ENCODE measurements at places on chromosomes 3 and 15.

DNA sequence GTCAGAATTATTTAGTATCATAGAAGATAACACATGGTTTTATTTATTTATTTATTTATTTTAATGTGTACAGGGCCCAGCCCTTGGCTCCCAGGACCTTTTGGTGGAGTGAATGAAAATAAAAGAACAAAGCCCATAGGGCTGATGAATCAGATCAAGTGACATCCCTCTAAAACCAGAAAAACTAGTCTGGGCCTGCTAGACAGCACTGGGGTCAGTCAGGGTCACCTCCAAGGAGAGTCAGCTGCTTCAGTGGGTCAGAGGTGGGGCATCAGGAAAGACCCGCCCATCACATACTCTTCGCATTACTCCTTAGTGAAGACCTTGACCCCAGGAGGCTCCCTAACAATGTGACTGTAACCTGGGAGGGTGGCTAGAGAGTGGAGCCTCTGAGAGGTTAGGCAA, 12.8 kb downstream of the PPCDC start:
- H3K27me3 ChIP-seq: no peaks in the 10 kb centered on the region
- H3K27ac ChIP-seq: no peak overlapping the region
- no peak overlapping the region for H3K4me3 ChIP-seq
- no peak for DNase-seq
- no peaks in the 10 kb centered on the region for H3K4me1 ChIP-seq

DNA sequence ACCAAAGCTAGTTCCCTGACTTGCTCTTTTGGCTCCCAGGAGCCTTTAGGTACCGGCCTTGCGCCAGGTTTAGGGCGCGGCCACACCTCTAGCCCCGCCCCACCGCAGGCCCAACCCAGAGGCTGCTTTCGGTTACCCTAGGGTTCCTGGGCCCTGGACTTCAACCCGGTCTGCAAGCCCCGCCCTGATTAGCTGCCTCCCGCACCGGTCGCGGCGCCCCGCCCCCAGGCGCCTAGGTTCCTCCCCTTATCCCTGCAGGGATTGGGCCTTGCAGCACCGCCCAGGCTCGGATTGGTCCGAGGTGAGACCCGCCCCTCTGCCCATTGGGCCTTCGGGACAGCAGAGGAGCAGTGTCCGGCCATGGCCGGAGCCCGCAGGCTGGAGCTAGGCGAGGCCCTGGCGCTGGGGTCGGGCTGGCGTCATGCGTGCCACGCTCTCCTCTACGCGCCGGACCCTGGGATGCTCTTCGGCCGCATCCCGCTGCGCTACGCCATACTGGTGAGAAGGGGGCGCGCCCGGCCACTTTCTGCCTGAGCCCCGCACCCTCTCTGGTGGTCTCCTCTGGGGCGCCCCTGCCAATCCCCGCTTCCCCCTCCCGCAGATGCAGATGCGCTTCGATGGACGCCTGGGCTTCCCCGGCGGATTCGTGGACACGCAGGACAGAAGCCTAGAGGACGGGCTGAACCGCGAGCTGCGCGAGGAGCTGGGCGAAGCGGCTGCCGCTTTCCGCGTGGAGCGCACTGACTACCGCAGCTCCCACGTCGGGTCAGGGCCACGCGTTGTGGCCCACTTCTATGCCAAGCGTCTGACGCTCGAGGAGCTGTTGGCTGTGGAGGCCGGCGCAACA, at the start of gene NUDT16:
TSS of gene NUDT16 (plus strand) at position 330 of the 847 bp plus-strand sequence. CDS start at position 361, 31 bp downstream.
- DNase-seq: peak; percentile 96
- no peaks in the 10 kb centered on the region for H3K27me3 ChIP-seq
- no peaks in the 10 kb centered on the region for H3K36me3 ChIP-seq
- H3K4me1 ChIP-seq: peaks cover 7% of the 10 kb centered on the region
- H3K27ac ChIP-seq: no peak within 1 kb of the TSS
- peak within 1 kb of the TSS; percentile 83 for H3K4me3 ChIP-seq

GRCh38 chr15:100690032-100690794, 87.8 kb downstream of the ASB7 start:
- no peaks in the 10 kb centered on the region for H3K4me1 ChIP-seq
- H3K36me3 ChIP-seq: no peaks in the 10 kb centered on the region
- DNase-seq: no peak
- H3K27me3 ChIP-seq: 0 out of 2 replicates have a peak, but pooled peaks cover 3% of the 10 kb centered on the region

DNA sequence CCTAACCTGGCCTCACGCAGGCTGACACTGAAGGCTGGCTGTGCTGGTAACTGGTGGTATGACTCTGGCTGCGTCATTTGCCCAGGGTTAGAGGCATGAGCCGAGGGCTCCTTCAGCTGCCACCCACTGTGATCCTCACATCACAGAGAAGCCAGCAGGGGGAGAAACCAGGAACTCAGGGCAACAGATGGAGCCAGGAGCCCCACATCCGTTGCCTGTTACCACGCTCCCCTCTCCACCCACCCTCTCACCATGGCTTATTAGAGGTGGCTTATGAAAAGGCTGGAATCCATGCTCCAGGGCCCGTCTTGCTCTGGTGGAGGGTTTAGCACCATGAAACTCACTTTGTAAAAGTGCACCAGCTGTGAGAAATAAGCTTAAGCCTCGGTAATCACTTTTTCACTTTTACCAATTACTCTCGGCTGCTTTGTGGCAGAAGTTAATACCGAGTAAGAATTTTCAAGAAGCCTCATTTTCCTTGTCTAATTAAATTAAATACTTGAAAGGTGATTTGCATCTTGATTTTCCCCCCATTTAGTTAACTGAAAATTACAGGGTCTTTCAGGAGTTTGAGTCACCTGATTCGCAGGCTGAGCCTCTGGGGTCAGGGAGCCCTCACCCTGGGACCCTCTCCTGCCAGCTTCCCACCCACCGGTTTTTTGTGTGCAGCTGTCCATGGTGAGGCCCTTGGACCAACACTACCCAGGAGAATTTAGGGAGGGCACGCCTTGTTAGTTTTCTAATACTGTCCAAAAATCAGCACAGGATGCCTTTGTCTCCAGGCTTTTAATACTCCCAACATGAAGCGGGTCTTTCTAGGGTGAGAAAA, 60.9 kb downstream of the ASB7 start:
- H3K27ac ChIP-seq: no peak overlapping the region
- no peak for DNase-seq
- H3K27me3 ChIP-seq: no peaks in the 10 kb centered on the region
- H3K4me3 ChIP-seq: no peak overlapping the region
- no peaks in the 10 kb centered on the region for H3K4me1 ChIP-seq

DNA sequence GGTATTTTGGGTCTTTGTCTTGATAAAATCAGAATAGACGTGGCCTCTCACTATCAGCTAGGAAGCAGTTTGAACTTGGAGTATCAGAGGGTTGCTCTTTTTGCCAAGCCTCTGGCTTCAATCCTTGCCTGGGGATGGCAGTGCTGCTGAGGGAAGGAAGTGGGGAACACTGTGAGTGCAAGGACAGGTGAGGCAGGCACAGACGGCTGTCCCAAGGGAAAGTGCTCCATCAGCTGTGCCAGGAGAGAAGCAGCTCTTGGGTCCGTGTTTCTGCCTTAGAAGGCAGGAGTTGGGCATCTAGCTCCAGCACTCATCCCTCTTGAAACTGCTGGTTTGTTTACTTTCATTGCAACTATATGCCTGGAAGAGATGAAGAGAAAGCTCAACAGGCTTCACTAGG, 33.2 kb downstream of the PML start:
- H3K27me3 ChIP-seq: no peaks in the 10 kb centered on the region
- peaks cover 5% of the 10 kb centered on the region for H3K36me3 ChIP-seq
- H3K27ac ChIP-seq: no peak overlapping the region
- no peaks in the 10 kb centered on the region for H3K4me1 ChIP-seq
- no peak for DNase-seq
- H3K4me3 ChIP-seq: no peak overlapping the region

DNA sequence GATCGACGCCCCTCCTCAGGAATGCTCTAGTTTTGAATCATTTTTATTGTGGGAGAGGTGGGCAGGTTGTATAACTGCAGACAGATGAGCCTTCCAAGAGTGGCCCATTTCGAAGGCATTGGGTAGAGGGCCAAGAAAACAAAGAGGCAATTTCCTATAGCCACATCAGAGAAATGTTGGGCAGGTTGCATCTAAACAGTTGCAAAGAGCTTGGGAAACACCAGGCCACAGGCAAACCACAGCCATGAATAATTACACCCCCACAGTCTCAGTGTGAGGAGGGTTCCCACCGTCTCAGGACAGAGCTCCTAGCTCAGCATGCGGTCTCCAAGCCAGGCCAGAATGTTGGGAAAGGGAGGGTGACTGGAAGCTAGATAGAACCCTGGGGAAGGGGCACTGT, 257.3 kb downstream of the ABHD5 start:
- DNase-seq: no peak
- peaks cover 57% of the 10 kb centered on the region for H3K4me1 ChIP-seq
- no peak overlapping the region for H3K4me3 ChIP-seq
- no peaks in the 10 kb centered on the region for H3K36me3 ChIP-seq
- no peaks in the 10 kb centered on the region for H3K27me3 ChIP-seq
- no peak overlapping the region for H3K27ac ChIP-seq

- H3K27ac ChIP-seq: no peak overlapping the region
- DNase-seq: no peak
- H3K36me3 ChIP-seq: 0 out of 2 replicates have a peak, but pooled peaks cover 2% of the 10 kb centered on the region
- H3K4me1 ChIP-seq: no peaks in the 10 kb centered on the region
Measured at GRCh38 chr15:96736384-96736783, 405.9 kb downstream of the NR2F2 start.

GRCh38 chr15:101490922-101491733, 1.6 kb upstream of the PCSK6 start:
- DNase-seq: no peak
- no peaks in the 10 kb centered on the region for H3K4me1 ChIP-seq
- H3K27me3 ChIP-seq: no peaks in the 10 kb centered on the region
- H3K27ac ChIP-seq: no peak overlapping the region
- no peaks in the 10 kb centered on the region for H3K36me3 ChIP-seq

GRCh38 chr3:108552267-108553159, 36.7 kb downstream of the CIP2A start:
- no peak overlapping the region for H3K4me3 ChIP-seq
- no peaks in the 10 kb centered on the region for H3K27me3 ChIP-seq
- peaks cover 60% of the 10 kb centered on the region for H3K36me3 ChIP-seq
- H3K4me1 ChIP-seq: no peaks in the 10 kb centered on the region

DNA sequence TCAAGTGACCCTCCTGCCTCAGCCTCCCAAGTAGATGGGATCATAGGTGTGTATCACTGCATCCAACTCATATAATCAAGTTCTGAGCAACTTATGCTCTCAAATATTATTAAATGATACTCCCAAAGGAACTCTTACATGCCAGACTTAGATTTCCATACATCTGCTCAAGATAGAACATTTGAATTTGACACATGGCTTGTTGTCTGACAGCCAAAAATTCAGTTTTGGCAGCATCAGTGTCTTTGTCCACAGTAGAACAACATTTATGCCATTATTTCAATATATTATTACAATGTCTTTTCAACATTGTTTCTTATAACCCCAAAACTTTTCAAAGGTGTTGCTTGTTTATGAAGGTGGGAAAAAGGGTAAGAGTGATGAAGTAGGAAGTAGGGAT, 116.2 kb downstream of the SUCNR1 start:
- no peak overlapping the region for H3K27ac ChIP-seq
- H3K4me1 ChIP-seq: no peaks in the 10 kb centered on the region
- no peak for DNase-seq
- H3K4me3 ChIP-seq: no peak overlapping the region
- no peaks in the 10 kb centered on the region for H3K27me3 ChIP-seq

DNA sequence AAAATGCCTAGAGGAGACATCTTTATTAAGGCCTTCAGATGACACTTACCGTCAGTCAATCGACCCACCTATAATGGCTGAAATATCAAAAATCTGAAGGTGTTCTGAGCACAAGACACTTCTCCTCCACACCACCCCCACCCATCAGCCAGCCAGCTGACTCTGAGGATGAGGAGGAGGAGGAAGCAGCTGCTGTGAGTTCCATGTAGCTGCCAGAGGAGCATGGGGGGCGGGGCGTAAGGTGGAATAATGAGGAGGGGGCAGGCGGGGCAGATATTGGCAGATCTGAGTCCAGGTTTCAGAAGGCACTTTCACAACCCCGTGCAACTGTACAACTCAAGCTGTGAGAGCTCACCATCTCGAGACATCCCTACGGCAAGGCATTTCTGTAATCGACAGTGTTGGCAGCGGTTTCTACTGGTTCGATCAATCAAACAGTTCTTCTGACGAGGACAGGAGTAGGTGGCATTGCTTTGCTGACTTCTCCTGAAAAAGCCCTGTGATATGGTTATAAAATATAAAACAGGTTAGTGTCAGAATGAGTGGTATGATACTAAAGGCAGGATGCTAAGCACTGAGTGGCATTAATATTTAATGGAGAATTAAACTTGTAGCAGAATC, 35.4 kb upstream of the ICE2 start:
- H3K27me3 ChIP-seq: no peaks in the 10 kb centered on the region
- no peaks in the 10 kb centered on the region for H3K4me1 ChIP-seq
- DNase-seq: no peak

DNA sequence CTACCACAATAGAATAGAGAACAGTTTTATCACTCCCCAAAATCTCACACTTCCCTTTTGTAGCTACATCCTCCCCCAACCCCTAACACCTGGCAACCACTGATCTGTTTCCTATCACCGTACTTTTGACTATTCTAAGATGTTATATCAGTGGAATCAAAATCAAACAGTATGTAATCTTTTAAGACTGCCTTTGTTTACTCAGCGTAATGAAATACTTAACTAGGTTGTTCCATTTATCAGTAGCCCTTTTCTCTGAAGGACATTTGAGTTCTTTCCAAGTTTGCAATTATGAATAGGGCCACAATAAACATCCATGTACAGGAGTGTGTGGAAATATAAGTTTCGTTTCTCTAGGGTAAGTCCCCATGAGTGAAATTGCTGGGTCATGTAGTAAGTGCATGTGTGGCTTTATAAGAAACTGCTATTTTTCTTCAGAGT, 372.3 kb downstream of the SV2B start:
- no peaks in the 10 kb centered on the region for H3K27me3 ChIP-seq
- no peak overlapping the region for H3K4me3 ChIP-seq
- no peak overlapping the region for H3K27ac ChIP-seq
- DNase-seq: no peak

- no peak for DNase-seq
- no peak overlapping the region for H3K4me3 ChIP-seq
- no peaks in the 10 kb centered on the region for H3K36me3 ChIP-seq
- H3K4me1 ChIP-seq: no peaks in the 10 kb centered on the region
Measured at GRCh38 chr15:48419896-48420295, 88.7 kb downstream of the DUT start.

DNA sequence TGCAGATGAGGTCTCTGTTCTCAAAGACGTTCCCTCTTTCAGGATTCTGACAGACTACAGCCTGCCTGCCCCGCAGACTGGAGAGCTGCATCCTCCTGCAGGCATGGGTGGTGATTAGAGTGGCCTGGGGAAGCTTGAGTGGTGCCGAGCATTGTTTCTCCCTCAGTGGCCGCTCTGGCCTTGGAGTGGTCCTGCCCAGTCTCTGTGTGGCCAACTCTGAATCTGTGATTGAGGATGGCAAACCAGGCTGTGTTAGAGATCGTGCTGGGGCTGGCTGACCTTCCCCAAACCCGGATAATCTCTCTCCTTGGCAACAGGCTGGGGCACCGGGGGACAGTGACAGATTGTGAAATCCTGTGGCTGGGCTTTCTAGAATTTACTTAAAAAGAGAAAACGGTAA, 11.0 kb upstream of the ADCY5 start:
- H3K36me3 ChIP-seq: no peaks in the 10 kb centered on the region
- DNase-seq: no peak
- no peaks in the 10 kb centered on the region for H3K27me3 ChIP-seq
- H3K4me1 ChIP-seq: no peaks in the 10 kb centered on the region
- H3K4me3 ChIP-seq: no peak overlapping the region
- H3K27ac ChIP-seq: no peak overlapping the region

GRCh38 chr15:63454503-63455211, 49.7 kb upstream of the USP3 start:
- H3K4me3 ChIP-seq: no peak overlapping the region
- H3K27ac ChIP-seq: no peak overlapping the region
- no peak for DNase-seq
- H3K27me3 ChIP-seq: no peaks in the 10 kb centered on the region
- no peaks in the 10 kb centered on the region for H3K4me1 ChIP-seq

- no peaks in the 10 kb centered on the region for H3K27me3 ChIP-seq
- no peak overlapping the region for H3K27ac ChIP-seq
- no peak overlapping the region for H3K4me3 ChIP-seq
- H3K4me1 ChIP-seq: no peaks in the 10 kb centered on the region
Measured at GRCh38 chr15:42010434-42010833, 10.4 kb downstream of the PLA2G4E start.

All from Karpas-422 (cell line).